Stomach (tissue), 19 donors: ENCODE measurements at places on chromosomes 7 and 10. TPM values are rescaled to one million over a fixed set of nuclear protein-coding genes. Genes with fewer than 3 reads are reported as not detected.

DNA sequence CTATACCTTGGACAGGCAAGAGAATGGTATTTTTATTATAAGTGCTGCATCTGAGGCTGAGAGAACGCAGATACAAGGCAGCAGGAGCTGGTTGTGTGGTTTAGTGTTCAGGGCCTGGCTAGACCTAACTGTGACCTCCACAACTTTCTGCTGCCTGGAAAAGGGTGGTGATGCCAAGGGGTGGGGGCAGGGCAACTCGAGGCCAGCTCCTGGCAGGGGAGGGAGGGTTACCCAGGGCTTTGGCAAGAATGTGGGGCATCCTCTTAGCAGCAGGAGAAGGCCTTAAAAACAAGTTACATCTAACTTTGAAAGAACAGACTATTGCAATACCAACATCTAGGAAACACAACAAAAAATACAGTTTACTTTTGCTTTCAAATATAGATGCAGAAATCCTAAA is 13.0 kb downstream of the MXI1 start:
- no peaks in the 10 kb centered on the region for H3K27me3 ChIP-seq
- peak overlapping the region; percentile 83 for H3K27ac ChIP-seq
- DNase-seq, result no peak
- no peaks in the 10 kb centered on the region for H3K36me3 ChIP-seq

GRCh38 chr10:119658274-119658673 is 7.1 kb downstream of the BAG3 start:
- peaks cover 96% of the 10 kb centered on the region for H3K4me1 ChIP-seq
- no peaks in the 10 kb centered on the region for H3K27me3 ChIP-seq
- H3K4me3 ChIP-seq, result peak overlapping the region; percentile 8
- H3K27ac ChIP-seq, result peak overlapping the region; percentile 57

DNA sequence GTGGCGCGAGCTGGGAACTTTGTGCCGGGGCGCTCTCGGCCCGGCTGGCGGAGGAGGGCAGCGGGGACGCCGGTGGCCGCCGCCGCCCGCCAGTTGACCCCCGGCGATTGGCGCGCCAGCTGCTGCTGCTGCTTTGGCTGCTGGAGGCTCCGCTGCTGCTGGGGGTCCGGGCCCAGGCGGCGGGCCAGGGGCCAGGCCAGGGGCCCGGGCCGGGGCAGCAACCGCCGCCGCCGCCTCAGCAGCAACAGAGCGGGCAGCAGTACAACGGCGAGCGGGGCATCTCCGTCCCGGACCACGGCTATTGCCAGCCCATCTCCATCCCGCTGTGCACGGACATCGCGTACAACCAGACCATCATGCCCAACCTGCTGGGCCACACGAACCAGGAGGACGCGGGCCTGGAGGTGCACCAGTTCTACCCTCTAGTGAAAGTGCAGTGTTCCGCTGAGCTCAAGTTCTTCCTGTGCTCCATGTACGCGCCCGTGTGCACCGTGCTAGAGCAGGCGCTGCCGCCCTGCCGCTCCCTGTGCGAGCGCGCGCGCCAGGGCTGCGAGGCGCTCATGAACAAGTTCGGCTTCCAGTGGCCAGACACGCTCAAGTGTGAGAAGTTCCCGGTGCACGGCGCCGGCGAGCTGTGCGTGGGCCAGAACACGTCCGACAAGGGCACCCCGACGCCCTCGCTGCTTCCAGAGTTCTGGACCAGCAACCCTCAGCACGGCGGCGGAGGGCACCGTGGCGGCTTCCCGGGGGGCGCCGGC is 870 bp downstream of the FZD1 start:
- H3K27me3 ChIP-seq, result no peaks in the 10 kb centered on the region
- H3K27ac ChIP-seq, result peak overlapping the region; percentile 87
- peak overlapping the region; percentile 85 for H3K4me3 ChIP-seq
- DNase-seq, result peak; percentile 61
- H3K4me1 ChIP-seq, result peaks cover 42% of the 10 kb centered on the region

GRCh38 chr10:87560495-87561129 is 55.9 kb downstream of the MINPP1 start:
- no peaks in the 10 kb centered on the region for H3K4me1 ChIP-seq
- no peak overlapping the region for H3K4me3 ChIP-seq
- H3K36me3 ChIP-seq, result no peaks in the 10 kb centered on the region
- no peaks in the 10 kb centered on the region for H3K27me3 ChIP-seq
- H3K27ac ChIP-seq, result no peak overlapping the region

- no peaks in the 10 kb centered on the region for H3K27me3 ChIP-seq
- no peak for DNase-seq
- H3K4me3 ChIP-seq, result no peak overlapping the region
- peaks cover 22% of the 10 kb centered on the region for H3K4me1 ChIP-seq
- peak overlapping the region; percentile 23 for H3K27ac ChIP-seq
Observed at GRCh38 chr10:95341716-95342130, 50.9 kb upstream of the PDLIM1 start.

- H3K4me3 ChIP-seq, result no peak overlapping the region
- H3K27me3 ChIP-seq, result peaks cover 21% of the 10 kb centered on the region
- peaks cover 23% of the 10 kb centered on the region for H3K4me1 ChIP-seq
Observed at GRCh38 chr7:33900501-33900900, 4.8 kb upstream of the BMPER start.

GRCh38 chr7:143434660-143435059 is 8.6 kb upstream of the TAS2R60 start:
- no peaks in the 10 kb centered on the region for H3K36me3 ChIP-seq
- no peak overlapping the region for H3K27ac ChIP-seq
- H3K4me1 ChIP-seq, result no peaks in the 10 kb centered on the region
- H3K27me3 ChIP-seq, result no peaks in the 10 kb centered on the region
- no peak overlapping the region for H3K4me3 ChIP-seq
- DNase-seq, result peak; percentile 32

DNA sequence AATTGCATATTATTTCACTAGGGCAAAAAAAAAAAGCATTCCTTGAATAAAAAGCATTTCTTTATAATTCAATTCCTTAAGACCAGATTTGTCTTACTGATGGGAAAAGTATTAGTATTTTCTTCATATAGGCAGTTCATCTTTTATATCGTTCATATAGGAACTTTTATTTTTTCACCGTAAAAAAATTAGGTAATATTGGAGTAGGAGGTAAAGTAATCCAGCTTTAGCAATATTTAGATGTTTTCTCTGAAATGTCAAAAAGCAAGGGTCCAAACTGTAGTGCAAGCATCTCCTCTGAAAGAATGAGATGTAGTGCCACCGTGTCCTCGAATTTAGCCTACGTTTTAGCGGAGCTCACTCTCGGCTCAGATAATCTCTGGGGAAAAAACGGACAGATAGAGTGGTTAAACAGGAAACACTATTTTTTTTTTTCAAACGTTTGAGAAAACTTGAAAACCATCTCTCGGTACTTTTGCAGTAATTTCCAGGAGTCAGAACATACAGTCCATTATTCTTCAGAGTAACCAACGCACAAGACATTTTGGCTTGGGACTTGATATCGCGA is 5.5 kb upstream of the SPAG6 start:
- peak overlapping the region; percentile 78 for H3K4me3 ChIP-seq
- no peak for DNase-seq
- H3K27me3 ChIP-seq, result peaks cover 76% of the 10 kb centered on the region
- peak overlapping the region; percentile 98 for H3K27ac ChIP-seq
- no peaks in the 10 kb centered on the region for H3K36me3 ChIP-seq

DNA sequence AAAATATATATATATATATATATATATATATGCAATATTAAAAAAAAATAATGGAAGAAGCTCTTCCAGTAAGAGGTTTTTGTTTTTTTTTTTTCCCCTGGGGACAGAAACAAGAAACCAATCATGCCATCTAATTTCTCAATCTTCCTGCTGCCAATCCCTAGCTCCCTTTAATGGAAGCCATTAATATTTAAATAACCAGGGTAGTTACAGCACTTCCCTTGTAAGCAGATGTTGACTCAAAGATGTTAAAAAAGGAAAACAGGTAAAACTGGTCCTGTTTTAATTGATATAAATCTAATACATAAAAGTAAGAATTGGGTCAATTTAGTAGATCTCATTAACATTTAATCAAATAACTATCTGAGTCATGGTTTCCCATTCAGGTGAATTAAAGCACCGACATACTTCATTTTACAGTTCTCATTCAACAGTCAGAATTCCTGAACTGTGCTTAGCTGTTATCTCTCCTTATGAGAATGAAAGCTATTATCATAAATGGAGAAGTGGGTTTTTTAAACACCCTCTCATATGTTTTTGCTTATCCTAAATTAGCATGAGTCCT is 22.6 kb downstream of the CPVL start:
- no peak overlapping the region for H3K4me3 ChIP-seq
- no peak overlapping the region for H3K27ac ChIP-seq
- no peaks in the 10 kb centered on the region for H3K36me3 ChIP-seq

DNA sequence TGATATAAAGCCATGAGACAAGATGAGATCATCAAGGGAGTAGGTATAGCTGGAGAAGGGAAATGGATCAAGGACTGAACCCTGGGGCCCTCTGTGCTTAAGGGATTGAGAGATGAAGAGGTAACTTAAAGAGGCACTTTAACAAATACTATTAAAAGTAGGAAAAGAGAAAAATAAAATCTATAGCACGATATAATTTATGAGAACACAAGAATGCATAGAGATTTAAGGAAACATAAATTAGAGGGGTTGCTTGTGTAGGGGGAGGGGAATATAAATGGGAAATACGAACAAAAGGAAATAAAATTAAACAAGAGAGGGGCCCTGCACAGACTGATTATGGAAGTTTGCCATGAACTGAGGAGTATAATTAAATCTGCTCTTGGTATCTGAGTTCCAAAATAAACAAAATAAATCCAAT is 15.6 kb upstream of the LRRC17 start:
- no peaks in the 10 kb centered on the region for H3K27me3 ChIP-seq
- no peak overlapping the region for H3K27ac ChIP-seq
- no peak for DNase-seq
- no peak overlapping the region for H3K4me3 ChIP-seq

- H3K27ac ChIP-seq, result no peak overlapping the region
- H3K27me3 ChIP-seq, result no peaks in the 10 kb centered on the region
- no peaks in the 10 kb centered on the region for H3K36me3 ChIP-seq
Observed at GRCh38 chr7:81008901-81009300, 90.0 kb upstream of the SEMA3C start.

DNA sequence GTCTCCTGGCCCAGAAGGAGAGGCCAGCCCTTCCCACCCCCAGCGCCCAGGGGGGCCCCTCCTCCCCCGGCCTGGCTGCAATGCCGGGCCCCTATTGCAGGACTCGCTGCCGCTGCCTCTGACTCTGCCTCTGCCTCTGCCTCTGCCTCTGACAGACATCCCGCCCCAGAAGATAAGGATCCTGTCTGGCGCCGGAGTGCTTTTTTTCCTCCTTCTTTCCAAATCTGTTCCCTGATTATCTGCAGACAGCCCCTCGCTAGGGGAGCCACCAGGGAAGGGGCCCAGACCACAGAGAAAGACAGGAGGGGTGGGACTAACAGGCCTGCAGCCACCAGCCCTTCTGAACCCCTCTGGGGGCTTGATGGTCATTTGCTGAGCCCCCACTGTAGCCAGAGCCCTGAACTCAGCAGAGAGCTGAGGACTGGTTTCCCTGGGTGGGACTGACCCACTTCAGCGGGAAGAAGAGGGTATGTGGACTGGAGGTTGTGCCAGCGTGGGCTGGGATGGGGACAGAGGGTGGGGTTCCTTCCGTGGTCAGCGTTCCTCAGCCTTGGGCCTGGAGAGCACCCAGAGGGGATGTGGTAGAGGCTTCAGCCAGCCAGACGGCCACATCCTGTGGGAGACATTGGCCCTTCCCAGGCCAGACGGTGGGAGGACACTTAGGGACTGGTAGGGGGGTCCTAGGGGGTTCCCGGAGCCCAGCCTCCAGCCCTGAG is 22.8 kb downstream of the UNC5B start:
- no peaks in the 10 kb centered on the region for H3K36me3 ChIP-seq
- no peak overlapping the region for H3K27ac ChIP-seq
- H3K27me3 ChIP-seq, result no peaks in the 10 kb centered on the region
- H3K4me1 ChIP-seq, result peaks cover 18% of the 10 kb centered on the region
- DNase-seq, result no peak

DNA sequence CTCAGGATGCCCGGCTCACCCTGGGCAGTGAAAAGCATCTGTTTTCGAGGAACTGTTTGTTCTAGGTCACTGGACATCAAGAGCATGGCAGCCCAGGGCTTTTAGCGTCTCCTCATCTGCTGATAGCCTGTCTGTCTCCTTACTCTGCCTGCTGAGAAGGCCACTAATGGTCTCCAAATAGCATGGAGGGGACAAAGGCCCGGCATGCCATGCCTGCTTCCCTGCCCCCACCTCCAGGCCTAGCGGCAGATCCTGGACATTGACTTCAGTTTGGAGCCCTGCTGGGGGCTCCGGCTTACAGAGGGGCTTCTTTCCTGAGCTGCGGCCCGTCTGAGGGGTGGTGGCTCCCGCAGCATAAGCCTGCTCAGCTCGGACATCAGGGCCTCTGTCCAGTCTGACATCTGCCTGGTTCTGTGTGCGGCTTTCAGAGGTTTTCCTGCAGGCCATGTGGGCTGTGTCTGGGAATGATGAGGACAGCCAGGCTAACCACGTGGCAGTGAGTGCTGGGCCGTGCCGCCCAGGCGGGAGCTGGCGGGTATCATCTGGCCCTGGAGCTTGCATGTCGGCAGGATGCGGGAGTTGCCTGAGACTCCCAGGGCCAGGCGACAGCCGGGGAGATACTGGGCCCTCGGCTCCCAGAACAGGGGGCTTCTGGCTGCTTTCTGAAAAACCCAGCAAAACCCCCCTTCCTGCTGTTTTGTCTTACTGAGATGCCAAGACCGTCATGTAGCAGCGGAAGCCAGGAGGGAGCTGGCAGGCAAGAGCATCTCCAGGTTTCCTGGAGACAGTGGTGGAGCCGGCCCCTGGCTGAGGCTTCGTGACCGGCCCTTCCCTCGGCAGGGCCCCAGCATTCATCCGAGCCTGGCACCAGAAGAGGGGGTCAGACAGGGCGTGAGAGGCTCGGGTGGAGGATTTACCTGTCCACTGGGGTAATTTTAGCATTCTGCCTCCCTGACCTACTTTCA is 9.2 kb downstream of the PFKFB3 start:
- peak; percentile 76 for DNase-seq
- H3K27ac ChIP-seq, result peak overlapping the region; percentile 71
- H3K4me1 ChIP-seq, result peaks cover 9% of the 10 kb centered on the region
- H3K27me3 ChIP-seq, result no peaks in the 10 kb centered on the region
- no peak overlapping the region for H3K4me3 ChIP-seq

CYP26C1 gene
- not detected for total RNA-seq

GAD2 gene
- total RNA-seq, result not detected

SSC4D gene
- total RNA-seq, result 0.37 TPM

FAM204A gene
- total RNA-seq, result 39.5 TPM

LRRC18 gene
- 0.72 TPM for total RNA-seq

NUTM2E gene
- total RNA-seq, result not detected

PTN gene
- total RNA-seq, result 47.4 TPM

HPS1 gene
- total RNA-seq, result 89.1 TPM

C10orf67 gene
- not detected for total RNA-seq

HIP1 gene
- 8.6 TPM for total RNA-seq
